ENCODE measurements at places on chromosomes 1 and 21.

- DNase-seq: no peak
Observed at GRCh38 chr1:56191369-56191768, 388.0 kb downstream of the PLPP3 start.

DNA sequence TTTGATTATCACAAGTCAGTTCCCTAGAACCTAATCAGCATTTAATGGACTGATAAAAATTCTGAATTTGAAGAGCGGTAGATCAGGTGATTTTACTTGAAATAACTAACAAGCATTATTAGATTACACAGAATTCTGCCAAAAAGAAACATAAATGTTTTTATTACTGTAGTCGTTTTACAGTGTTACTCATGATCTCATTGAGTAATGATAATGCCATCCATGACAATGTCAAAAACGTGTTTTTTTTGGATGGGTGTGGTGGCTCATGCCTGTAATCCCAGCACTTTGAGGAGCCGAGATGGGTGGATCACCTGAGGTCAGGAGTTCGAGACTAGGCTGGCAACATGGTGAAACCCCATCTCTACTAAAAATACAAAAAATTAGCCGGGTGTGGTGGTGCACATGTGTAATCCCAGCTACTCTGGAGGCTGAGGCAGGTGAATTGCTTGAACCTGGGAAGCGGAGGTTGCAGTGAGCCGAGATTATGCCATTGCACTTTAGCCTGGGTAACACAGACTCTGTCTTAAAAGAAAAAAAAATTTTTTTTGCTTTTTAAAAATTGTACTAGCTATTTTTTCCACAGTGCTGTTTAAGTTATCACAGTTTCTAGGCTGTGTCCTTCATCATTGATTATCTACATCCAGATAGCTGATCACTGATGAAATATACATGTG, 56.6 kb downstream of the LAMC1 start:
- DNase-seq: no peak

- DNase-seq: peak; percentile 69
Observed at GRCh38 chr21:22791986-22792560, 1793.9 kb downstream of the NCAM2 start.

GRCh38 chr1:46003315-46003714, 129.1 kb downstream of the PIK3R3 start:
- DNase-seq: peak; percentile 63

DNA sequence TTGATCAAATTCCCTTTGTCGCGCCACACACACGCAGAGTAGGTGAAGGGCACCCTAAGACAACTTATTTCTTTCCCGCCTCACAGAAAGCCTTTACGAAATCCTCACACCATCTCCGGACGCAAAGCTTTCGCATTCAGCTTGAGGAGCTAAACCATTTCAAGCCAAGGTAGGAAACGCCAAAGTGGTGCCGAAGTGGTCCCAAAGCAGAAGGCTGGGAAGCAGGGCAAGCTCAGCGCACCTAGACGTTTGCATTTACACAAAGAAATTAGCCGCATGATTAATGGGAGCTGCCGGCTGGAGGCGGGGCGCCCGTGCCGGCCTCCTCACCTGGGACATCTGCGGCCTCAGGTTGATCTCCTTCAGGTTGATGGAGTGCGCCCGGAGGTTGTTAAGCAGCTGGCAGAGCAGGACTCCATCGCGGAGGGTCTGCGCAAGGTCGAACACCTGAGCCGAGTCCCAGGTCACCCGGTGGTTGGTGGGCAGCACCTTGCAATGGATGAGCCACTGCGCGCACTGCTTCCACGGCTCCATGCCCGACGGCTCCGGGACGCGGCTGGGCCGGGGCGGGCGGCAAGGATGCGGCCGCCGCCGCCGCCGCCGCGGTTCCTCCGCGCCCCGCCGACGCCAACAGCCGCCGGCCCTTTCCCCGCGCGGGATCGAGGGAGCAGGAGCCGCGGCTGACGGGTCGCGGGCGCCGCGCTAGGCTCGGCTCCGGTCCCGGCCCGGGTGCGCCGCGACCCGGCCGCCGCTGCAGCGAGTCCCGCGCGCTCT, 457 bp downstream of the VAV3 start:
- DNase-seq: no peak

DNA sequence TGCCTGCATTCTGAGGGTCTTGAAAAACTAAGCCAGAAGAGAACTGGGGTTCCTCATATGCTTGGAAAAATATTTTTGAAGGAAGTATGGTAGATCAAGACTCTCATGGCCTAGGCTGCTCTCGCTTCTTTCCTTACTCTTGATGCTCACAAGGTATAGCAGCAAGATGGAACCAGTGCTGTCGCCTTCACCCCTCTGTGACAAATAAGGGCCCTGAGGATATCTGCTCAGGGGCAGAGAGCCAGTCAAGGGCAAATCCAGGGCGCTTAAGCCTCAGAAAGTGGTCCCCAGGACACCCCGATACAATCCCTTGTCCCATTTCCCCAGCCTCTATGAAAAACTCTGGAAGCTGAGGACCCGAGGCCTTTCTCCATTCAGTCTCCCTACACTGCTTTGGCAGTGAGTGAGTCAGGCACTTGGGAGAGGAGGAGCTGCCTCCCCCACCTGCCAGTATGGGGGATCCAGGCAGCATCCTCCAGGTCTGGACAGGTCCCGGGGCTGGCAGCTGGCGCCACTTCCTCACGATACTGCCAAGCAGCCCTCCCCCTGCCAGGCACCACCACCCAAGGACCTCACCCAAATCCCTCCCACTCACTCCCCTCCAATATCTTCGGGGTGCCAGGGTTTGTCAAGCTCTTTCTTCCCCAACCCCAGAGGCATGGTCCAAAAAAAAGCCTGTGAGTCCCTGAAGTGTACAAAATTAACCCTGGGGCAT, 1.3 kb downstream of the IGSF9 start:
- DNase-seq: no peak

- DNase-seq: no peak
Observed at GRCh38 chr1:186194107-186194756, 180.8 kb downstream of the TPR start.

GRCh38 chr1:201028461-201028889, 5.0 kb upstream of the KIF21B start:
- DNase-seq: peak; percentile 72

DNA sequence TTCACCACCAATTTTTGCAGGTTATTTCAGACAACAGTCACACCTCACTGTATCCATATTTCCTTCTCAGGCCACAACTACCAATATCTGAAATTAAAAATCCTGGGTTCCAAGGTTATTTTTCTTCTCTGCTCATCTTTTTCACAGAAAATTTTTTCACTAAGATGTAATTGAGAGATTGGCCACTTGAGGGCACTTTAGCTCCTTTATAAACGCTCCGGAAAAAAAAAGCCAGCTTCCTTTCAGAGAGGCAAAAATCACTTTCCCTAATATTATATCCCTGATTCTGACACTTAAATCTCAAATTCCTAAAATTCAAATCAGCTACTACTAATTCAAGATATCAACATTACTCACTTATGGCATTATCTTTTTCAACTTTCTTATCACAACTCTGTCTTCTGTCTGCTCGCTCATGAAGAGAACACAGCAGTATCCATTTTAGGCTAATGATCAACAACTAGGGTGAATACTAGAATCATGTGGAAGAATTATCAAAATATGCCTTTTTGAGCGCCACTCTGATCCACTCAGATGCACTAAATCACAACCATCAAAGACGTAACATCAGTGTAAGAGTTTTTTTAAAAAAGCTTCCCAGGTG, 101.4 kb upstream of the RGS1 start:
- peak; percentile 82 for DNase-seq

GRCh38 chr1:154593390-154593789, 14.6 kb downstream of the ADAR start:
- DNase-seq: no peak

DNA sequence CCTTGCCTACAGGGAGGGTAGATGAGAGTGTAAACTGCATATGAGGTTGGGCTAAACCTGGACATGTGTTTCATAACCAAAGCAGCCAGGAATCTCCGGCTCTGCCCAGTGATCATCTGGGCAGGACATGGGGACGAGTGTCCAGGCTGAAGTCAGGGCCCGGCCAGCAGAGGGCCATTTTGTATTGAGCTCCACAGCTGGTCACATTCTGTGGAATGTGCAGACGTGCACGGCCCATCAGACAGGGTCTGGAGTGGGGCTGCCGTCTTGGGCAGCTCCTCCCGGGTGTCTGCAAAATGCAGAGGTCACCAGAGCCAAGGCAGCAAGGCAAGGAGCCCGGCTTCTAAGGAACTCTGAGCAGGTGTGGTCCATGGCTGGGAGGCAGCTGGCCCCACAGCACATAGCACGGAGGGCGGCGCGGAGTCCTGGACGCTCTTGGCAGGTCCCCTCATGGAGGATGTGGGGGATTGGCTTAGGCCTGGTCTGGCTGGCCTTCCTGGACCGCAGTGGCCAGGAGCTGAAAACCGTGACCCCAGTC, 6.2 kb downstream of the LRRC3 start:
- no peak for DNase-seq

GRCh38 chr1:159825564-159825963, 1.1 kb upstream of the SLAMF8 start:
- no peak for DNase-seq

GRCh38 chr1:118151312-118151937, 33.6 kb downstream of the SPAG17 start:
- peak; percentile 68 for DNase-seq

- DNase-seq: peak; percentile 83
Observed at GRCh38 chr1:226679853-226680516, 59.1 kb downstream of the ITPKB start.

DNA sequence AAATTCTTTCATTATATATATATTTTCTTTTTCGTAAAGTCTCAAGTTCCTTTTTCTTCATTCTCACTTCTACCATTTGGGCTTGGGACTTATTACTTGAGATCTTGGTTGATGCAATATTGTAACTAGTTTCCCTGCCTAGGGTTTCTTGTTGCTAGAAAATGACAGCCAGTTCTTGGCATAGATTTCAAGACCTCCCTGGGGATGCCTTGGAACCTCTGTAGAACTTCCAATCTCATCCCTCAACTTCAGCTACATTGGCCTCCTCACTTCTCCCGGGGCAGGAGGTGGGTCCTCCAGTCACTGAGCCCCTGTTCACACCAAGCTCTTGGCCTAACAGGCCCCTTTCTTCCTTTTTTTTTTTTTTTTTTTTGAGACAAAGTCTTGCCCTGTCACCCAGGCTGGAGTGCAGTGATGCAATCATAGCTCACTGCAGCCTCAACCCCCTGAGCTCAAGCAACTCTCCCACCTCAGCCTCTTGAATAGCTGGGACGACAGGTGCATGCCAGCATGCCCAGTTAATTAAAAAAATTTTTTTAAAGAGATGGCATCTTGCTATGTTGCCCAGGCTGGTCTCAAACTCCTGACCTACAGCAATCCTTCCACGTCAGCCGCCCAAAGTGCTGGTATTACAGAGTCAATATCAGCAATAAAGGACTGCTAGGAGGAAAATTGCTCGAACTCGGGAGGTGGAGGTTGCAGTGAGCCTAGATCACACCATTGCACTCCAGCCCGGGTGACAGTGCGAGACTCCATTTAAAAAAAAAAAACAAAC, 33.1 kb downstream of the MAP3K7CL start:
- DNase-seq: peak; percentile 43

DNA sequence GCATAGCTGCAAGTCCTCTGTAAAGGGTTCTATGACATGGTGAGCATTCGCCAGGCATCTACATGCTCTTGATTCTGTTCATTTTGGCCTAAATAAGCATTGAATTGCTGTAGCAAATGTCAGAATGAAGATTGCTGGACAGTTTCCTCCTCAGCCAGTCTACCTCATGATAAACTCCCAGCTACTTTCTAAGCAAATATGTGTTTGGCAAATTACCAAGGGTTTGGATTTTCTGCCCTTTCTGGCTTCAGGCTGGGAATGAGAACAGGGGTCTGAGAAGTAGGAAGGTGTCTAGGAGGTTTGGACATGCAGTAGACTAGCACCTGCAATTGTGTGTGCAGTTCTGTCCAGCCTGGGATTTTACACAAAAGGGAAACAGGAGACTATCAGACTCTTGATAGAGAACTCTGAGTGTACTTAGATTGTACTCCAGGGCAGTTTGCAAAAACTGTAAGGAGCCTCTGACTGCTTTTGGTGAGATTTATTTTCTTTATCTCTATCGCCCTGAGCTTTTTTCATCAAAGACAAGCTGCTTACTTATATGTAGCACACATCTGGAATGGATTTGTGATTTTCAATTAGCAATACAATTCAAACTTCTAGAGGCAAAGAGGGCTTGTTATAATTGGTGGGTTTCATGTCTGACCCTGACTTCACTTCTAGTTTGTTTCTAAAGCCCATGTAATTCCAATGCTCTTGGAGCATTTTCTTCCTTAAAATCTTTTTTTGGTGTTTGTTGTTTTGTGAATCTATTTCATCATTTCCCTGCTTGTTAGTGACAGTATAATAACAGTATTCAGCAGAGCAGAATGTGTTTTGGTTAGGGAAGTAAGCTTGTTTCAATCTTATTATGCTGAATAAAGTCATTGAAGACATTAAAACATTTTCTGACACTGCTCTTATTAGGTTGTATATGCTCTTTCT, 150.8 kb downstream of the VPS13D start:
- no peak for DNase-seq

DNA sequence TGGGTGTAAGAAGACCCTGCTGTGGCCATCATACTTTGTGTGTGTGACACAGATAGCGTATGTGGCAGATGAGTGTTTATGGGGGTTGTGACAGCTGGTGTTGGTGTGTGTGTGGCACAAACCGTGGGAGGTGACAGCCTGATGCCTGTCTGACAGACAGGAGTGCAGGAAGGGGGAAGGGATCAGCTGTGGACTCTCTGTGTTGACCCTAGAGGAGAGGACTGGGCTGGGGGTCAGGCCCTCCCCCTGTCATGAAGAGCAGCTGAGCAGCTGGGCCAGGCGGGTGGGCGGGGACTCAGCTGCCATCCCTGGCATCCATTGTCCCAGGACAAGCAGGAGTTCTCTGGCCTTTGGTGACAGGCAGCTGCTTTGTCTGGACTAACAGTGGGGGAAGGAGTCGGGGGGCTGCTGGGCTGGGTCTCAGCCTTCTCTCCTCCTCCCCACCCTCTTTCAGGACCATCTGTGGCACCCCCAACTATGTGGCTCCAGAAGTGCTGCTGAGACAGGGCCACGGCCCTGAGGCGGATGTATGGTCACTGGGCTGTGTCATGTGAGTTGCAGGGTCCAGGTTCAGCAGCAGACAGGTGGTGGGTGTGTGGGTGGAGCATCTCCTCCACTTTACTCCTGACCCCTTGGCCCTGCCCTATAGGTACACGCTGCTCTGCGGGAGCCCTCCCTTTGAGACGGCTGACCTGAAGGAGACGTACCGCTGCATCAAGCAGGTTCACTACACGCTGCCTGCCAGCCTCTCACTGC, 2.3 kb downstream of the PLK3 start:
- DNase-seq: no peak

DNA sequence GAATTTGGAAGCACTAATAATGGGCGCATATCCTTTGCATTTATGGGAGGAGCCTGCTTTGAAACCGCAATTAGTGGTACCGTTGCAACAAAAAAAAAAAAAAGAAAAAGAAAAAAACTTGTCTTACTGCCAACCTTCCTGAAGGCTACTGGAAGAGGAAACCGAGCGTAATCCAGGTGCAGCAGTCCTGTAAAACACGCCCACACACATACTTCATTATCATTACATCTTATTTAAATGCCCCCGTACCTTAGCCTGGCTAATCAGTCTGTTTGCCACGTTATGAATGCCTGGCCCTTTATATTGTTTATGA, 686 bp upstream of the ZNF281 start:
- DNase-seq: no peak
